ENCODE measurements at places on chromosomes 1 and 21.
A peak's percentile ranks its signal among the peaks of the same experiment; 100 is the strongest.

GRCh38 chr1:210691039-210691610 is 362.4 kb downstream of the HHAT start:
- no peak for DNase-seq

DNA sequence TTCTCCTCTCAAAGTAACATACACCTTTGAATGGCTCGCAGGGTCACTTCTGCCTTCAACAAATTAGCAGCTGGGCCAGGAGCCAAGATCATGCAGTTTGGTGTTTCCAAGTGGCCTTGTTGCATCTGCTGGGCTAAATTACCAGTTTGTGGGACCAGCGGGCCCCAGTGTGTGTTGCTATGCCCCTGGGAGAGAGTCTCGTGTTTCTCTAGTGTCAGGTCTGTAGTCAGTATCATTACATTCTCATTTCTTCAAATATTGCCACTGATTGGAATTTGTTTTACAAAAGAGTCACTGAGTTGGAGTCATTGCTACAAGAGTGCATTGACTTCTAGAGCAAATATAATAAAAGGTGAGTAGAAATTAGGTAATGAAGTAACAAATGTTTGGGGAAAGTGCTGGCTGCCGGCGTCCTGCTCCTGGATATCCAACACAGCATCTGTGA is 35.5 kb downstream of the RHOU start:
- no peak for DNase-seq

- DNase-seq = peak; percentile 88
Observed at GRCh38 chr1:247548769-247549182, at the start of gene GCSAML. TSS of gene GCSAML (plus strand) at chr1:247549134. CDS start at chr1:247549192, 58 bp downstream.

- DNase-seq = no peak
Observed at GRCh38 chr1:192626366-192627179, 9.4 kb upstream of the RGS13 start.

GRCh38 chr1:245420926-245421325 is 266.1 kb downstream of the KIF26B start:
- DNase-seq = no peak

GRCh38 chr1:114979278-114979891 is 50.2 kb upstream of the TSHB start:
- DNase-seq = peak; percentile 68

GRCh38 chr21:34189506-34189905 is 116.1 kb downstream of the MRPS6 start:
- DNase-seq = peak; percentile 63

DNA sequence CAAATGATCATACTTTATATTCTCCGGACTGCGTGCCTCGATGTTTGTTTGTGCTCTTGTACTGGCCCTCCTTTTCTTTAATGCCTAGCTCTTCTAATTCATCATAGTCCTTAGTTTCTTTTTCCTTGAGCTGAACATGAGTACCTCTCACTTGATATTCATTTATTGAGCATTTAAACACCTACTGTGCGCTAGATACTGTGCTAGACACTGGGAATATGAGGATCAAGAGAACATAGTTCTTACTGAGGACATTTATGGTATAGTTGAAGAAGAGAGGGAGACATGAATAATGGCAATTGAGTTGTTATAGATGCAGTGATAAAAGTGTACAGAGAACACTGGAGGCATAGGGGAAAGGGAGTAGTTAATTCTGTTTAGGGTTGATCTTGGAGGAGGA is 22.0 kb downstream of the SUCO start:
- no peak for DNase-seq

DNA sequence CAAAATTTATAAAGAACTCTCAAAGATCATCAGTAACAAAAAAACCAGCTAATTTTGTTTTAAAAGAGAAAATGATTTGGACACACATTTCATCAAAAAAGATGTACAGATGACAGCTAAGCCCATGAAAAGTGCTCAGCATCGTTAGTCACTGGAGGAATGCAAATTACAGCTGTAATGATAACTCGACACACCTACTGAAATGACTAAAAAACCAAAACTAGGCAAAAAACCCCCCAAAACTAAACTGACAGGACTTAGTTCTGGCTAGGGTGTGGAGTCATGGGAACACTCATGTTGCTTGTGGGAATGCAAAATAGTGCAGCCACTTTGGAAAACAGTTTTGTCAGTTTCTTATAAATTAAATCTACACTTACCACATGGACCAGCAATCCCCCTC is 59.5 kb downstream of the CNIH3 start:
- DNase-seq = no peak

DNA sequence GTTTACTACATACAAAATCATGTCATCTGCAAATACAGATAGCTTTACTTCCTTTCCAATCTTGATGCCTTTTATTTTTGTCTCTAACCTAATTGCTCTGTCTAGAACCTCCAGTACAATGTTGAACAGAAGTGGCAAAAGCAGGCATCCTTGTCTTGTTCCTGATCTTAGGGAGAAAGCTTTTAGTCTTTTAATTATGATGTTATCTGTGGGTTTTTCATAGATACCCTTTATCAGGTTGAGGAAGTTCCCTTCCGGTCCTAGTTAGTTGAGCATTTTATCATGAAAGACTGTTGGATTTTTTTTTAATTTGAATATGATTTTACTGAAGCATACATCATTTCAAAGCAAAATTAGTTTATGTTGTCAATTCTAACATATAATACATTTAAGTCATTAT is 45.7 kb upstream of the DISC1 start:
- DNase-seq = peak; percentile 19

GRCh38 chr1:44632598-44632997 is 41.7 kb downstream of the TMEM53 start:
- DNase-seq = peak; percentile 56
